ENCODE measurements at places on chromosomes 11 and 22.

GRCh38 chr11:45390407-45390806, 104.3 kb upstream of the SYT13 start:
- H3K27ac ChIP-seq: no peak overlapping the region
- DNase-seq: no peak
- H3K27me3 ChIP-seq: no peaks in the 10 kb centered on the region
- peaks cover 4% of the 10 kb centered on the region for H3K4me1 ChIP-seq
- H3K4me3 ChIP-seq: no peak overlapping the region

- no peak overlapping the region for H3K4me3 ChIP-seq
- no peaks in the 10 kb centered on the region for H3K27me3 ChIP-seq
- no peak overlapping the region for H3K27ac ChIP-seq
- no peak for DNase-seq
- H3K36me3 ChIP-seq: no peaks in the 10 kb centered on the region
Measured at GRCh38 chr11:19756675-19757475, 44.2 kb downstream of the NAV2 start.

DNA sequence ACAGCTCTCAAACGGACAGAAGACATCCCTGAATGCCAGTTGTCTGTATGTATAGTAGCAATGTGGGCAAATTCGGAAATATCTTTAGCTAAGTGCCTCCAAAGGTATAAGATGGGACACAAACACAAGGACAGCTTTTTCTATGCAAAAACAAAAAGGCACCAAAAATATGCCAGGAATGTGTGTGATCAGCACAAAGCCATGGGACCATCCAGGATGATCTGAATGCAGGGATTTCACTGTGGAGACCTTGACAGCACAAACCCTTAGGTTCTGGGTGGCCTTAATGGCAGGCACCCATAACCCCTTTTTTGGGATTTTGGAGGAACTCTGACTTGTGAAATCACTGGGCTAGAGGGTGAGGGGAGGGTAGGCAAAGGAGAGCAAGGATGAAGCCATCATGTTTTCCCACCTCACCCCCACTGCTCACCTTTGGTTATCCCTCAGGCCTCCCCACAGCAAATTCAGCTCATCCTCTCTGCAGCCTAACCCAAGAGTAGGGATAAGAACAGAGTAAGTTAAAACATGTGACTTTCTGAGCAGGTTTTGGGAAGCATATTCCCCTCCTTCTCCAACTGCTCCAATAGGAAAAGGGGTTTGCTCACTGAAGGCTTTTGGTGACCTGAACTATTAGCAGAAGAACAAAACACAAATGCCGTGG, 154.6 kb downstream of the SNX19 start:
- H3K4me1 ChIP-seq: no peaks in the 10 kb centered on the region
- DNase-seq: no peak
- no peak overlapping the region for H3K4me3 ChIP-seq
- no peaks in the 10 kb centered on the region for H3K27me3 ChIP-seq
- no peaks in the 10 kb centered on the region for H3K36me3 ChIP-seq

DNA sequence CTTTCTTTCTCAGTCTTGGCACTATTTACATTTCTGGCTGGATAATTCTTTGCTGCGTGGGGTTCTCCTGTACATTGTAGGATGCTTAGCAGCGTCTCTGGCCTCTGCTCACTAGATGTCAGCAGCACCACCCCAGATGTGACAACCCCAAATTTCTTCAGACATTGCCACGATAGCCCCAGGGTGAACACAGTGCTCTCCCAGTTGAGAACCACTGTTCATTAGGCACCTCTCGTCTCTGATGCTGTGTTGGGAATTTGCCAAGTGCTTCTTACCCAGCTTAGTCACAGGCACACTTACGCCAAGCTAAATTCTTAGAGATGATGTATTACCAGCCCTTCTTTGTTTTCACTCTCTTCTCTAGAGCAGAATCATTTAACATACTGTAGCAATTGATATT, 9.4 kb downstream of the TRIM6 start:
- H3K27me3 ChIP-seq: no peaks in the 10 kb centered on the region
- no peak overlapping the region for H3K4me3 ChIP-seq
- H3K36me3 ChIP-seq: no peaks in the 10 kb centered on the region
- no peaks in the 10 kb centered on the region for H3K4me1 ChIP-seq
- DNase-seq: no peak

GRCh38 chr11:803770-804598, 1.0 kb downstream of the PIDD1 start:
- no peak for DNase-seq
- H3K27me3 ChIP-seq: no peaks in the 10 kb centered on the region
- H3K27ac ChIP-seq: peak overlapping the region; percentile 77
- peaks cover 22% of the 10 kb centered on the region for H3K4me1 ChIP-seq
- peak overlapping the region; percentile 75 for H3K4me3 ChIP-seq
- peaks cover 13% of the 10 kb centered on the region for H3K36me3 ChIP-seq

DNA sequence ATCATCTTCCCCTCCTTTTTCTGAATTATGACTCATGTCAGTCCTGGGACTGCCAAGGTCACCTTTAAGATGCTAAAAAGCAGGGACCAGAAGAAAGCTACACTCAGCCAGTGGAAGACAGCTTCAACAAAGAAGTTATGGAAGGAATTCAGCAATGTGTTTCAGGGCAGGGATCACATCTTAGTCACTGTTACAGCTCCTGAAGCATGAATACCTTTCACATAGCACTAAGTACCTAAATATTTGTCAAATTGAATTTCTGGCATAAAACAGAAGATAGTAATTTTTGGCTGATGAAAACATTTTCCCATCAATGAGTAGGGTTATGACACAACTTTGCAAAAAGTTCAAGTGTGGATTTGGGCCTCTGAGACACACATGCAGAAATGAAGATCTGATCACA, 5.2 kb downstream of the DDB1 start:
- H3K4me3 ChIP-seq: no peak overlapping the region
- no peak overlapping the region for H3K27ac ChIP-seq
- DNase-seq: no peak
- peaks cover 62% of the 10 kb centered on the region for H3K36me3 ChIP-seq

GRCh38 chr11:116180806-116181600, 591.8 kb downstream of the BUD13 start:
- H3K27ac ChIP-seq: no peak overlapping the region
- H3K4me3 ChIP-seq: no peak overlapping the region
- no peaks in the 10 kb centered on the region for H3K36me3 ChIP-seq
- DNase-seq: no peak
- no peaks in the 10 kb centered on the region for H3K4me1 ChIP-seq

DNA sequence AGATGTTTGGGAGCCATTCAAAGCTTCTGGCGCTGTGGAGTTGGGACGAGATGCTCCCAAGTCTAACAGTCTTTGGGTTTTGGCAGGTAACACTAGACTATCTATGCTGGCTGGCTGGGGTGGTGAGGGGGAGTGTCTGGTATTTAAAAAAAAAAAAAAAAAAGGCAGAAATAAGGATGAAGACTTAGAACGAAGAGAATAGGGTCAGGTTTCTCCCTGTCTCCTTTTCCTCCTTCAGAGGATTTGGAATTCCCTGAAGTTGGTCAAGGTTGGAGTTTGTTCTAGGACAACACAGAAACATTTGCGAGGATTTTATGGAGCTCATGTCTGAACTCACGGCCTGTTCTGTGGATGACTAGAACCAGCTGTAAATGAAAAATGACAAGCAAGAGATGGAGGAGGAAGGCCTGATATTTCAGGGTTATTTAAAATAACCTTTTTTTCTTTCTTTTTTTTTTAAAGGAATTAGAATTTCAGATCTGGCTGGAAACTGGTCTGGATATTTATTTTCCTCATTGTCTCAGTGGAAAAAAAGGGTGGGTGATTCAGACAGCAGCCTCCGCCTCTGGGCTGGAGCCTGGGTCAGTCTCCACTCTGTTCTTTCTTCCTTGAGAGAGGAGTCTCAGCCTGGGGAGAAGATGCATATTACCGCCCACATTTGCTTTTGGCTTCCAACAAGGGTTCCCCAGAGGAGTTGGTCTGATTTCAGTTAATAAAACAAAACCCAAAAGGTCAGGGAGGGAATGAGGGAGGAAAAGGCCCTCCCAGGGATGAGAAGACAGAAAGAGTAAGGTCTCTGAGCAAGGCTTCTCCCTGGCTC, 80.1 kb downstream of the USP35 start:
- no peak for DNase-seq
- no peaks in the 10 kb centered on the region for H3K4me1 ChIP-seq
- no peaks in the 10 kb centered on the region for H3K36me3 ChIP-seq

GRCh38 chr22:48819232-48819631, 1008.4 kb downstream of the BRD1 start:
- H3K27me3 ChIP-seq: no peaks in the 10 kb centered on the region
- H3K4me1 ChIP-seq: no peaks in the 10 kb centered on the region
- no peak overlapping the region for H3K27ac ChIP-seq
- no peak for DNase-seq

DNA sequence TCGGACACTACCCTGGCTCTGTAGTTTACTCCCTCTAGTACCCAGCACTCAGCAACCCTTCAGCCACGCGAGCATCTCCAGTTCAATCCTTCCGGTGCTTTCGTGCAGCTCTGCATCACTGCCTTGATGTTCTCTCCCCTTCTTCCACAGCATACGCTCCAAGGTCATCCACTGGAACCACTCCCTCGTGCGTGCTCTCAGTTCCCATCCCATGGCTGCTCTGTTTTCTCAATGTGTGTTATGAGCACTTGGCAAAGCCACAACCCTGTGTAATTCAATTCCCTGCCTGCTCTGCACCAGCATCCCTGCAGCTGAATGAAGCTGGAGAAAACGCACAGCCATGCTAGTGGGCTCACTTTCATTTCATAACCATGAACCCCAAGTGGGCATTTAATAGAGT, 38.5 kb upstream of the NFRKB start:
- H3K4me1 ChIP-seq: no peaks in the 10 kb centered on the region
- H3K36me3 ChIP-seq: peaks cover 11% of the 10 kb centered on the region
- no peak overlapping the region for H3K4me3 ChIP-seq
- no peaks in the 10 kb centered on the region for H3K27me3 ChIP-seq
- no peak overlapping the region for H3K27ac ChIP-seq

GRCh38 chr22:47547881-47548650, 785.6 kb downstream of the TBC1D22A start:
- no peak overlapping the region for H3K4me3 ChIP-seq
- no peaks in the 10 kb centered on the region for H3K4me1 ChIP-seq
- no peak overlapping the region for H3K27ac ChIP-seq
- DNase-seq: no peak
- H3K27me3 ChIP-seq: no peaks in the 10 kb centered on the region
- no peaks in the 10 kb centered on the region for H3K36me3 ChIP-seq
